ENCODE measurements at places on chromosomes 11 and 22. TPM values are rescaled to one million over a fixed set of nuclear protein-coding genes. Genes with fewer than 3 reads are reported as not detected.

DNA sequence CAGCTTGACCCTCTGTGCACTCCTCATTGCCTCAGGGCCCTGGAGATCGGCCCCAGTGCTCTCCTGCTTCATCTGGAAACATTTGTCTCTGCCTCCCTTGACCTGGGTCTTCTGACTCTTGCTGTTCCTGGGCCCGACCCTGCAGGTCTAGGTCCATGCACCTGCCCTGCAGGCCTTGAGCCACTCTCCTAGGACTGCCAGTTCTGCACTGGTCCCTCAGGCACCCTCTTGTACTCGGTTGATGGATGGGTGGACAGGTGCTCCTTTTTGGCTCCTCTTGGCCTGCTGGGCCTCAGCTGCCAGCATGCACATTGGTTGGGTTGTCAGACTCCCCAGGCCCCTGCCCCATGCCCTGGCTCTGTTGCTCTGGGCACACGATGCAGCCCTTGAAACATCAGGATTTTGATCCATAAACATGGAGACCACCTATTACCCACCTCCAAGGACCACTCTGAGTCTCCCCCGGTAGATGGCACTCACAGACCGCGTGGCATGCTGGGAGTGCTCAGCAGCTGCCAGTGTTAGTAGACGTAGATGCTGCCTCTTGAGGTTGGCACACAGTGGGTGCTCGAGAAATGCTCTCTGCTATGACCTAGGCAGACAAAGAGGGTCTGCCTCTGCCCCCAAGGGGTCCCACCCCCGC, 20.2 kb upstream of the ACR start:
- DNase-seq = peak; percentile 26

ELFN2 gene
- 1.9 TPM for polyA plus RNA-seq

GRCh38 chr22:19357270-19358105, 66.0 kb upstream of the CLTCL1 start:
- no peak for DNase-seq

- no peak for DNase-seq
Observed at GRCh38 chr11:6268820-6269219, 9.2 kb downstream of the CCKBR start.

GLYAT gene
- not detected for polyA plus RNA-seq

GRCh38 chr11:101567071-101567470, 16.7 kb downstream of the TRPC6 start:
- no peak for DNase-seq

- no peak for DNase-seq
Observed at GRCh38 chr11:75325713-75326438, 25.6 kb downstream of the ARRB1 start.

- DNase-seq = no peak
Observed at GRCh38 chr11:103384652-103385051, 275.4 kb downstream of the DYNC2H1 start.

DNA sequence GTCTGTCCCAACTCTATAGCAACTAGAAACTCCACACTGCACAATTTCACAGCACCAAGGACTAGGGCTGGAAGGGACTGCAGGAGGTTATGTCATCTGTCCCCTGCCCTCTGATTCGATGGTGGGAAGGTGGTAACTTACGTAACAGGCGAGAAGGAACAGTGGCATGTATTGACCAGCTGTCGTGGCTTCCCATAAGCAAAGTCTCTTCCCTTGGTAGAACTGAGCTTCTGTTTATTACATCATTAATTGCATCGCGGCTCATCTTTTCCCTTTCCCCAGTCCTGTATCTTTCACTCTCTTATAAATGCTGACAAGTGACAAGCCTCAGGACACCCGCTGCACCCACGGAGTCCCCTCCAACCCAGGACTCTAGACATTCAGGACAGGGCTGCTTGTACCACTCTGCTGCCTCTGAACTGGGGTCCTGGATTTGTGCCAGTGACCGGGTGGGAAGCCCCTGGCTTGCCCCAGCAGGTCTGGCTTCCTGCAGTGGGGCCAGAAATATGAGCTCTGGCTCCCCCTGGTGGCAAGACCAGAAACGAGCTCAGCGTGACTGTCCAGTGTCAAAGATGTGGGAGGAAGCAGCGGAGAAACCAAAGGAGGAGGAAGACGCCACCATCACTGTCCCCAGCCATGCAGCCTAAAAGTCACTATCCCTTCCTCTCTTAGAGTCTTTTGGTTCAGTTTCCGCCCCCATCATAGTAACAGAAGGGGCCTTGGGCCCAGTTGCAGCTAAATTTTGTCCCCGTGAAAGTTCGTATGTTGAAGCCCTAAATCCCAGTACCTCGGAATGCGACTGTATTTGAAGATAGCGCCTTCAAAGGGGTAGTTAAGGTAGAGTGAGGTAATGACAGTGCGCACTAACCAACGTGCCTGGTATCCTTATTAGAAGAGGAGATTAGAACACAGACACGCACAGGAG, 84.5 kb downstream of the ISX start:
- peak; percentile 78 for DNase-seq

- no peak for DNase-seq
Observed at GRCh38 chr22:44244265-44244822, 63.6 kb downstream of the PARVG start.

DNA sequence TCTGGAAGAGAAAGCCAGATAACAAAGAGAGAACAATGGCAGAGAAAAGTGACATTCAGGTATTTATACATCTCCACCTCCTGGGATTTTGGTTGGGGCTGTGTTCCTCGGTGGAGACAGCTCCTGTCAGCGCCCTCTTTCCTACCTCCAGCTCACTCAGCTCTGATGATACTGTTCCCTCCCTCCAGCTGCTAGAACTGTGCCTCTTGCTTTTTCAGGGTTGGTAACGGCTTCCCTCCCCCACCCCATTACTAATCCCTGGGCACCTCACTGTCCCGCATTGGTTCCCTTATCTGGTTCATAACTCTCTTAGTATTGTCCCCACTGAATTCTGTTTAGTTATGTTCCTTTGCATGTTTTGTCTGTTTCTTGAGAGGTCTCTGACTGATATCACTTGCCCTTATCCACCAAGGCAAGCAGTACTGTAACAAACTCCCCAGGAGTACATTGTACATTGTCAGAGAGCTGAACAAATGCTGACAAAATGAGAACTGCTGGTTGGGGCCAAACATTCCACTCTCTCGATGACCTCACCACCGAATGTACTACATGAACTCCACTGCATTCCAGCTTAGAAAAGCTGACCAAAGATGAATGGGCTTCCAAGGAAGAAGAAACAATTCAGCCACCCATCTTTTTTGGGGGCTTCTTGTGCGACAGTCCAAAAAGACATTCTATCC, 5.7 kb upstream of the FBXO3 start:
- peak; percentile 76 for DNase-seq

DNA sequence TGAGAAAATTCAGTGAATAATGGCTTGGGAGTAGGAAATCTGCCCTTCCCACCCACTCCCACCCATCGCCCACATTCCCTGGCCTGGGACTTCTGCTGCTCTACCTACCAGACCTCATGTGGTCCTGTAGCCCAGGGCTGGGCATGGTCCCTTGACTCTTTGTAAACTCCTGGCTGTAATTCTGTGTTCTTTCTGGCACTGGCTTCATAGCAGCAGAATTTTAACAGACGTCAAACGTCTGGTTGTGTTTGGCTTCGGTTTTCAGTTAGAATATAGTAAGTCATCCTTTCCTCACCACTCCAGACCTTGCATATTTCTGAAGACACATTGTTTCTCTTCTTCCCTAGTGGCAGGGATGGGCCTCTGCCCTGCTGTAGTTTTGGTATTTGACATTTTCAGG, 210.6 kb downstream of the CSNK2A3 start:
- no peak for DNase-seq

- no peak for DNase-seq
Observed at GRCh38 chr11:8408151-8408941, 144.7 kb upstream of the LMO1 start.

DNA sequence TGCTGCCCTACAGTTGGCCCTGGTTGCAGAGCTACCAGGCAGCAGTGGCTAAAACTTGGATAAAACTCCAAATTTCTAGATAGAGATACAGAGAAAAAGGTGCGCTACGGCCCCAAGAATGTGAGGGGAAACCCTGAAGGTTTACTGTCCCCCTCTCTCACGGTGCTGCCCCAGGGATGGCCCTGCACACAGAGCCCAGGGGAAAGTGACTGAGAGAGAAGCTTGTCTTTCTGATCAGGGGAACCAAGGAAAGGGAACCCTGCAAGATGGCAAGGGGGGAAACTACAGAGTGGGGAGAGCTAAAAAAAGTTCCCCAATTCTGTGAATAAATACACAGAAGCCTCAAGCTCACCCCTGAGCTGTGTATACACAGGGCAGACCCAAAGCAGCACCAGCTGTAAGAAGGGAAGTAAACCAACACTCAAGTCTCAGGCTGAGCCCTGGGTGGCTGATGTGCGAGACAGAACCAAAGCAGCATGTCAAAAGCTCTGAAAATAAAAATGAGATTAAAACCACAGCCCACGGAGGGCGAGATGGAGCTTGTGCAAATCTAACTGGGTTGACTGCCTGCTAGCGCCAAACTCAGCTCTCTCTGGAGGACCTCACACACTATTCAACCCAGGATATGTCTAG, 22.1 kb downstream of the GNB1L start:
- no peak for DNase-seq

DNA sequence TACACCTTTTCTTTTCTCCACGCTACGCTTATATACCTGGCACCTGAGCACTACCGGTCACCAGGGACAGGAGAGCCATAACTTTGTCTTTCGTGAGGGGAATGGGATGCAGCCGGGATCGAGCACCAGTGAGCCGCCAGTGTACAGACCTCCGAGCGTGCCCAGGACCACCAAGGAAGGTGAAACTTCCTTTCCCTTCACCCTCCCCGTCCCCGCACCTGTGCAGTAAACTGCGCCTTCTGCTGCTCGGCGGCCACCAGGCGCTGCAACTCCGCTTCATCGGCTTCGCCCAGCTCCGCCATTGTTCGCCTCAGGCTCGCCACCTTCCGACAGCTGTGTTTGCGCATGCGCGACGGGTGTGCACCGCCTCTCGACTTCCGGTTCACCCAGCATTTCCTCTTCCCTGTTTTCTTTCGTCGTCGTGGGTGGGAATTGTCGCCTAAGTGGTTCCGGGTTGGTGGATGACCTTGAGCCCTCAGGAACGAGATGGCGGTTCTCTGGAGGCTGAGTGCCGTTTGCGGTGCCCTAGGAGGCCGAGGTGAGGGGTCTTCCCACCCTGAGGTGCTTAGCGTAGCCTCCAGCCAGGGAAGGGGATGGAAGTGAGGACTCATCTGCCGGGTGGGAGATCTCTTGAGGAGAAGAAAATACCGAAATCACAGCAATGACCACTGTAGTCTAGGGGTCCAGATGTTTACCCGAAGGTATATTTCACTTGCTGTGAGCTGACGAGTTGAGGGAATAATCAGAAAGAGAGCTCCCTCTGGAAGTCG, at the start of the genes SDHD and TIMM8B:
Gene SDHD (plus strand): TSS at position 452 of the 770 bp plus-strand sequence. CDS start 35 bp downstream, at position 487.
Gene TIMM8B (minus strand): TSS at position 335 of the 770 bp plus-strand sequence. CDS start 33 bp downstream, at position 302.
- peak; percentile 98 for DNase-seq

- no peak for DNase-seq
Observed at GRCh38 chr11:69943066-69943465, 123.8 kb upstream of the FGF3 start.

CCDC157 gene
- polyA plus RNA-seq = 0.98 TPM

NLRP14 gene
- polyA plus RNA-seq = 0.07 TPM

RIMBP3C gene
- polyA plus RNA-seq = 0.24 TPM

- DNase-seq = peak; percentile 20
Observed at GRCh38 chr11:1293619-1294015, 15.8 kb downstream of the TOLLIP start.

- DNase-seq = no peak
Observed at GRCh38 chr22:35805466-35805865, 87.8 kb downstream of the APOL5 start.

GRCh38 chr11:8292351-8292750, 28.7 kb upstream of the LMO1 start:
- no peak for DNase-seq

PRSS23 gene
- polyA plus RNA-seq = 18.6 TPM

RIN1 gene
- polyA plus RNA-seq = 5.7 TPM

Measured in muscle of back (tissue), 13 donors.